ENCODE measurements at places on chromosomes 16 and 17.

GRCh38 chr17:27945953-27946352, 52.8 kb upstream of the LYRM9 start:
- DNase-seq: no peak

DNA sequence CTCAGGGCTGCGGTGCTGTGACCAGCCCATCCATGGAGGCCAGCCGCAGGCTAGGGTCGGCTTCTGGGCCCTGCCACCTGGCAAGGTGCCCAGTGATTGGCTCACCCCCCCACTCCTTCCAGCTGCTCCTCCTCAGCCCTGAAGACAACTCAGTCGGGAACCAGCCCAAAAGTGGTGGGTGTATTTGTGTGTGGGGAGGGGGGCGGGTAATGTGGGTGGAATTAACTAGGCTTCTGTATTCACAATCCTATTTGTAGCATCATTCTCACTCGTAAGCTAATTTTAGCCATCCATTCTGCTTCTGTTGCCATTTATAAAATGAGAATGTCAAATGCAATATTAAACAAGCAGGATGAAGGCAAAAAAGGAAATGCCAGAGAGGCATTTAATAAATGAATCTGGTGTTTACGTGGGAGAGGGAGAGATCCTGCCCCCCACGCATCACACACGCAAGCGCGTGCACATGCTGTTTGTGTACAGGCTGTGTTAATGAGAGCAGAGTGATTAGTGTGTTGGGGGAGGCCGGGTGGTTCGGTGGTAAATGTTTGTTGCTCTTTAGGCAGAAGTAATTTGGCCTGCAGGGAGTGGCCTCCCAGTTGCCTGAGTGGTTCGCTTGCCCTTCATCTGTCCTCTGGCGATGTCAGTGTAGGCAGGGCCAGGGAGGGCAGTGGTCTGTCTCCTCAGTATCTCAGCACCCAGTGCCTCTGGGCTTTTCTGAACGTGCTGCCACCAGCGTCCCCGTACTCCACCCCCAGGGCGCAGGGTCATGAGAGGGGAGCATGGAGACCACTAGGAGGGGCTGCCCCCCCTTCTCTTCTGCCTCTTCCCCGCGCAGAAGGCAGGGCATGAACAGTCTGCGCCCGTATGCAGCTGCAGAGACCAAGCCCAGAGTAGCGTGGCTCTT, 140.1 kb downstream of the CCDC182 start:
- DNase-seq: no peak

DNA sequence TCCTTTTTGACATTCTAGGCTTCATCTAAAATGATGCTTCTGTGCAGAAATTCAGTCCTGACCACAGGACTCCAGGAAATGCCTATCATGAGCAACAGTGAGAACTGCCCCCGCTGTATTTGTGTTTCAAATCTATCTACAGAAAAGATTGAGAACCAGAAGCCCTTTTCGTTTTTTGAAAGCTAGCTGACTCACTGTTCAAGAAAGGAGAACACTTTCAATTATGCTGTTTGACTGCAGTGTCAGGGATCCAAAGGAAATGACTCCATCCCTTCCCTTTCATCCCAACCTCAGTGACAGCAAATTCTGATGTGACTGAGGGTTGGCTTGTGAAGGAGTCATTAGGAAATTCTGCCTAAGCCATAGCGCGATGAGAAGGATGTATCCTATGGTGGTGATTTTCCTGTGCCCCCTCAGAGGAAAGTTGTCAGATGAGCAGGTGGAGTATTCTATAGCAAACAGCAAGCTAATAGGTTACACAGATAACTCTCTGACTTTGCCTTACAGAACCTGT, 622.3 kb downstream of the TMEM114 start:
- DNase-seq: no peak

- DNase-seq: peak; percentile 76
Observed at GRCh38 chr17:46212634-46213435, 19.6 kb upstream of the KANSL1 start.

GRCh38 chr16:8075271-8075670, 515.0 kb downstream of the TMEM114 start:
- no peak for DNase-seq

DNA sequence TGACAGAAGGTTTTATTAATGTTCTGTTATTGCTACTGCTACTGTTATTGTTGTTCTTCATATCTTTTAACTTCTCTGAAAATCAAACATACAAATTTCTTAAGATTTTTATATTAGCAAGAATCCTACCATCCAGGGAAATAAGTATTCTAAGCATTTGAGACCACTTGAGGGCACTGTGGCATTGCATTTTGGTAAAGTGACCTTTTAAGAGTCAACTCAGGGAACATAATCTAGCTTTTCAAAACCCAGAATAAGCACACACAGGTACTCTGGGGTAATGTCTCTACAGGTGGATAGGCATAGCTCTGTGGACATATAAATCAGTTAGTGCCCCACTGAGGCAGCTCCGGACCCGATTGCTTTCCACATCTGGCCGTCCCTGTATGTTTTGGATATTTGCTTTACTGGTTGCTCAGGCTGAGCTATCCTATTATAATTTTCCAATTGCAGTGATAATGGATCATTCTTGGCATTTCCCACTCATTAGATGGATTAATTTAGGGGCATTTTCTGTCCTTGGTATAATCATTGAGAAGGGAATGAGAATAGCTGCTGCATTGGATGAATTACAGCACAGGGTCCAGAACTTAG, 1425.1 kb upstream of the CDH8 start:
- DNase-seq: peak; percentile 25

- DNase-seq: no peak
Observed at GRCh38 chr16:1327619-1327947, 5.9 kb upstream of the BAIAP3 start.

- no peak for DNase-seq
Observed at GRCh38 chr16:67828651-67829050, 13.5 kb upstream of the THAP11 start.

DNA sequence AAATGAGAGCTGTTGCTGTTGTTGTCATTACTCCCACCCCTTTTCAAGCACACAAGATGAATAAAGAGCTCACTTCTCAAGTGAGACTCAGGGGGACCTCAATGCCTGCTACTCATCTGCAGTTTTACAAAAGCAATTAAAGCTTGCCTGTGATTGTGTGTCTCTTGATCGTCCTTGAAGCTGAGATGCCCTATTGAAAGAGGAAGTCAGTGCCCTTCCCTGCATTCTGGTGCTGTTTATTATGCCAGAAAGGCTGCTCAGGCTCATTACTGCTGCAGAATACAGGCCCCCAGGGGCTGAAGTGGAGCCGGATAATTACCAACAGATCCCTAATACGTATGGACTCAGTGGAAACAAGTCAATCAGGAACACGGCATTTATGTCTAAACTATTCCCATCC, 147.2 kb downstream of the HS3ST2 start:
- no peak for DNase-seq

DNA sequence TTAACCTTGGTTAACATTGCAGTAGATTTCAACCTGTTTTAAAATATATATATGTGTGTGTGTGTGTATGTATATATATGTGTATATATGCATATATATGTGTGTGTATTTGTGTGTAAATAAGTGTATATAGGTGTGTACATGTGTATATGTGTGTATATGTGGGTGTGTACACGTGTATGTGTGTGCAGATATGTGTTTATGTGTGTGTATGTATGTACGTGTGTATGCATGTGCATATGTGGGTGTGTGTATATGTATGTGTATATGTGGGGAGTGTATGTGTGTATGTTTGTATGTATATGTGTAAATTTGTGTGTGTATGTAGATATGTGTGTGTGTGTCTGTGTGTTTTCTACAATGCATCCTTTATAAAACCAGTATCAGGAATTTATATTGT, 205.5 kb upstream of the FOXF1 start:
- DNase-seq: no peak

DNA sequence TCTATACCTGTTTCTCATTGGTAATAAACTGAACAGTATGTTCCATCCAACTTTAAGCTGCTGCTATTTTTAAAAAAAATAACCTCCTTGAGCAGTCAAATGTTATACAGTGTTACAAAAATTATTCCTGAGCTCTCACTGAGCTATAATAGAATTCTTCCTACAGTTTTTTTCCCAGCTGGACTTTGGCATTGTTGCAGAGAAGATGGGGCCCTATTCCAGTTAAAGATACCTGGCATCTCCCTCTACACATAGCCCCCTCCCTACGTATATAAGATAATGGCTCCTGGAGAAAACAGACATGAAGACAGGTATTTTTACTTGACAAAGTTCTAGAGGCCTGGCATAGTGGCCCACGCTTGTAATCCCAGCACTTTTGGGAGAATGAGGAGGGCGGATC, 1.6 kb upstream of the COX6A2 start:
- no peak for DNase-seq

GRCh38 chr17:42509841-42510240, 26.2 kb upstream of the NAGLU start:
- no peak for DNase-seq

GRCh38 chr16:57695680-57696069, 1.1 kb downstream of the DRC7 start:
- DNase-seq: no peak

GRCh38 chr16:17224879-17225281, 245.9 kb downstream of the XYLT1 start:
- no peak for DNase-seq

- DNase-seq: no peak
Observed at GRCh38 chr17:830381-830780, 48.2 kb downstream of the MRM3 start.

DNA sequence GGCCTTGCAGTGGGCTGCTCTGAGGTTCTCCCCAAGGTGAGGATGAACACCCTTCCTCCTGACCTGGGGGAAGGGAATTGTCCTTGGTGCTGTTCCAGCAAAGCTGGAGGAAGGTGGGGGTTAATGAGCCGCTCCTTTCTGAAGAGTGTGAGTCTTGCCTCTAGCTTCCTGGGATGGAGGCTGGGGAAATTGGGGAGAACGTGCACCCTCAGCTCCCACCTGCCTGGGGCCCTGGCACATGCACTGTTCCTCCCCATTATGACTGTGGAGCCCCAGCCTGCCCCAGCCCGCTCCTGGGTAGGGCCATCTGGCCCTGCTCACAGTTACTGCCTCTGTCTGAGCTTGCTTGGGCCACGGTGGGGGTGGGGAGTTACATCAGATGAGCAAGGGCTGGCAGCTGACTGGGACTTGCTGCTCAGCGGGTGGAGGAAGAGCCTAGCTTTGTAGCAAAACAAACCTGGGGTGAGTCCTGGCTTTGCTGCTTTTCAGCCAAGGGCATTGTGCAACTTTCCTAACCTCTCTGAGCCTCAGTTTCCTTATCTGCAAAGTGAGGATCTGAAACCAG, 11.1 kb downstream of the TNS4 start:
- no peak for DNase-seq

- DNase-seq: peak; percentile 36
Observed at GRCh38 chr17:4584917-4585637, 748 bp downstream of the SMTNL2 start.

DNA sequence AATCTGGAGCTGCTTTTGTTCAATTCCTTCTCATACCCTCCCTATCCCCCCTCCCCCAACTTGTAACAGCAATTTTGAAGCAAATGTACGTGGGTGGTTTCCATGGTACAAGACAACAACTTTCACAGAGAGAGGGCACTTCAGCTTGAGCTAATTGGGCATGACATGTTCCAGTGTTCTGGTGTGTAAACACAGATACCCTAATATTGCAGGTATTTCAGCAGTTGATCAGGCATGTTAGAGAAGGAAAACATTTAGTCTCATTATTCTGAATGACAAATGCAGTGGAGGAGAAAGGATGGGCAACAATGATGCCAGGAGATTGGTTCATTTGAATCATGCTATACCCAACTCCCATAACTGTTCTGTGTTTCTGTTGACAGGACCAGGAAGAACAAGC, 137.5 kb downstream of the TRIM37 start:
- DNase-seq: no peak

DNA sequence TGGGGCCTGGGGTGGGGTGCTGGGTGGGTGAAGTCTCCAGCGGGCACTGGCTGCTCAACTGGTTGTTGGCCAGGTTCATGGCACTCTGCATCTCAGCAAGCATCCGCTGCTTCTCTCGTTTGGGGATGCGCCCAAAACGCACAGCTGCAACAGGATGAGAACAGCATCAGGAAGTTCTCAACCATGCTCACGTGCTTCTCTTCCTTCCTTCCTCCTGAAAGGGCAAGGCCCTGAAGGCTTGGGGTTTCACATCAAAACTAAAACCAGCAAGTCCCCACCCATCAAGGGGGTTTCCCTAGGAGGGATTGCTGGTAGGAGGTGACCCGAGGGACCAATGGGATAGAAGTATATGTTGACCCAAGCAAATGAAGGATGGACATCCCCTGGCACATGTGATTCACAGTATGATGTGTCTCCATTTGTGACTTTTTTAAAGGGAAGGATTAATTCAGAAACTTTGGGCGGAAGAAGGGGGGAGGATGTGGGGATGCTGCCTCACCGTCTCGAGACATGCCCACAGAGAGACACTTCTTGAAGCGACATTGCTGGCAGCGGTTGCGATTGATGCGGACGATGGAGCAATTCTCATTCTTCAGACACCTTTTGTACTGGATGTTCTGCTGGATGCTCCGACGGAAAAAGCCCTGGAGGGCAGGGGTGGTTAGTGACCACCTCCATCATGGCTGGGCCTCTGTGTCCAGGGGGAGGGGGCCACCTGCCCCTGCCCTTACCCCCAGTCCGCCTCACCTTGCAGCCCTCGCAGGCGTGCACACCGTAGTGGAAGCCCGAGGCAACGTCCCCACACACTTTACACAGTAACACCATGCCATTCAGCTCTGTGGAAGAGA, 4.2 kb downstream of the NR1D1 start:
- no peak for DNase-seq

GRCh38 chr16:27483088-27483437, 66.7 kb downstream of the GTF3C1 start:
- DNase-seq: no peak

DNA sequence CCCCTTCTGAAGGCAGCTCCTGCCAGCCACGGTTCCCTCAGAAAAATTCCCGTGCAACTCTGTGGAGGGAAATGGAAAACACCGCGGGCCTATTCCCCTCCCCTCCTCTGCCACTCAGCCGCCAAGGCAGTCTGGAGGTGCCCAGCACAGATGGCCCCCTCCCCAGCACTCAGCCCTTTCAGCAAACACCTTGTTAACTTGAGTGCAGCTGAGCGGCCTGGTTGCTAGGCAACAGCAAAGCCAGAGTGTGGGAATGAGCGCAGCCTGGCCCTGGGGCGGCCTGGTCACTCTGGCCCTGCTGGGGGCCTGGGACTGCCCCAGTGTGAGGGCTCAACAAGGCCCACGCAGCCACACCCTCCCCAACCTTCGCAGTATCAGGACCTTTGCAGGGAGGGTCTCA, 32.8 kb downstream of the CACNA1G start:
- DNase-seq: peak; percentile 21

- no peak for DNase-seq
Observed at GRCh38 chr17:70520447-70520846, 351.1 kb downstream of the KCNJ2 start.
